ENCODE measurements at places on chromosomes 7 and 10.

DNA sequence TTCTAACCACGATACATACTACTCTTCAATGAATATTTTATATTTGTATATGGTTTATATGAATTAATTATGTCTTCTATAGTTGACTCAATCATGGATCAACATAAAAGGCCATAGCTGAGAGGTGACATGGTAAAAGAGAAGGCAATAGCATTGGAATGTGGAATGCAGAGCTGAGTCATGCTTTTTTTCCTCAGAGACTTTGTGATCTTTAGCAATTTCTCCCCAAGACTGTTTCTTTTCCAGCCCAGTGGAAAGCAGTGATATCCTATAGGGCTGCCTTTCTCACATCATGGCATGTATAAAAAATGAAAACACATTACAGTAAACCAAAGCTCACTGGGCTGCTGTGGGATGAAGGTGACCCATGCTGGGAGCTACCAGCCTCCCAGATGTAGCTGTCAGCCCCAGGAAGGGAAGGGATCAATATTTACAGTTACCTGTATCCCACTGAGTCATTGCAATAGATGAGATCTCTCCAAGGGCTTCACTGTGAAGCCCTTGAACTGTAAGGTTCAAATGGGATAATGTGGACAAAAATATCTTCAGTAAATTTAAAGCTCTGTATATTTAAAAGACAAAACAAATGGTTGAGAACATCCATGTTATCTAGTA lies 30.2 kb downstream of the SLC39A12 start:
- peak; percentile 96 for DNase-seq

DNA sequence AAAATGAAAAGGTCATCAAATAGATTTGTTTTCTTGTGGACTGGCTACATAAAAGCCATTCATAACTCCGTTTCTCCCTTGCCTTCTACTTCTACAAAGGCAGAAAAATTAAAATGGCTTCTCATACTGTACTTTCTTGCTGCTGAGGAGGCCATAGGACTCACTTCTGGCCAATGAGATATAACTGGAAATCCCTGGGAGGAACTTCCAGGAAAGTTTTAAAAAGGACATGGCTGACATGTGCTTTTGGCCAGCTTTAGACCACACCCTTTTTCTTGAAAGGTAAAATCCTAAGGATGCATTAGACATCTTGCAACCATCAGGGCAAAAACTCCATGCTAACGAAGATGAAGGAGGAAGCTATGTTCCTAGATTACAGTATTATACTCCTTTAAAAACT lies 58.5 kb downstream of the PDZD8 start:
- no peak for DNase-seq

DNA sequence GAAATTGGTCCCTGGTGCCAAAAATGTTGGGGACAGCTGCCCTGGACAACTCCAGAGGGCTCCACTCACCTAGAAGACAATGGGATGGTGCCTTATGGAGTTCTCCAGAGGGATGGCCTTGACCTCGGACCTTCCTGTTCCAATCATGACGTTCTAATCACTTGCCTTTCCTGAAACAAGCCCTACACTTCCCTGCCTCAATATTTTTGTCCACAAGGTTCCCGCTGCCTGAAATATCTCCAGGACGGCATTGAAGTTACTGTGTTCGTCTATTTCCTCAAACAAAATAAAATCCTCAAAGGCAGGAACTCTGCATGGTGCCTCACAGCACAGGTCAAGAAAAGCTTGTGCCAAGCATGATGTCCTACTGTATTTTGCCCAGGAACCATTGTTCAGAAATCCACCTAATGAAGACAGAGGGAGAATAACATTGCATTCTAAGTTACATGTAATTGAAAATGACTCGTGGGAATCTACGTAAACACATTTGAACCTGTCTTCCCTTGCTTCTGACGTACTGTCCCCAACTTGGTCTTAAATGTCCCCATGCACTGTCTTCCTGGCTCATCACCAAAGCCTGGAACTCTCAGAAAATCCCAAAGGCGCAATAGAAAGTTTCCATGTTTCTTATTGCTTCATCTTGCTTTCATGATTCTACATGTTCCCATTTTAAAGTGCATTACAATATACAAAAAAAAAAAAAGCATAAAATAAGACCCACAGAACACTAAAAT lies 342.3 kb upstream of the NRP1 start:
- DNase-seq = no peak

GRCh38 chr10:118544401-118544948 lies 51.0 kb downstream of the PRLHR start:
- no peak for DNase-seq

GRCh38 chr7:80907141-80907601 lies 11.7 kb downstream of the SEMA3C start:
- peak; percentile 43 for DNase-seq

DNA sequence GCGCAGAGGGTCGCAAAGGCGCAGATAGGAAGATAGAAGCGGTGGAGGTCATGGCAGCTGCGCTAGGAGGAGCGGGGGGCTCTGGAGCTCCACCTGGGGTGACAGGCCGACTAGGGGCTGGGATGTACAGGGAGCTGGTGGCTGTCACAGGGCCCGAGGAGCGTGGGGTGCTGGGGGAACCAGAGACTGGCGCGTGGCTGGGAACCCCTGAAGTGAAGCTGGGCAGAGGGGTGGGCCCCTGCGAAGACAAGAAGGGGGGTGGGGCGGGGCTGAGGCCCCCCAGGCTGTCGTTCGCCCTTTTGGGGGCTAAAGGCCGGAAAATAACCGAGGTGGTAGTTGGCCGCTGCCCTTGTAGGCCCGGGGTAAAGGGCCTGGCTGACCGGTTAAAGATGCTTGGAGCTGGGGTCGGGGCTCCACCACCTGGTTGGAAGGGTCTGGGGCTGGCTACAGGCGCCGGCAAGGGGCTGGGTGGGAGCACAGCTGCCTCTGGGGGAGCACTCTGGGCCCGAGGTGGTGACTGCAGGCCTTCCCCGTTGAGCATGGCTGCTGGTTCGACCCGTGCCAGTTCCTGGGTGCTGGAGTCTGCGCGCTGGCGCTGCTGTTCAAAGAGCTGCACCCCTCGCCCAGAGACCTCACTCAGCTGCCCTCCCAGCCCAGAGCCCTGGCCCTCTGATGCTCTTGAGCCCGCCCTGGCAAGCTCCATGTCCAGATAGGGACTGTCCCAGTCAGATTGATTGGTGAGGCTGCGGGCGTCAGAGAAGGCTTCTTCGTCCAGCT lies 6.8 kb upstream of the MYOZ1 start:
- no peak for DNase-seq

- DNase-seq = no peak
Measured at GRCh38 chr7:150412016-150412415, 32.9 kb downstream of the ZNF775 start.

DNA sequence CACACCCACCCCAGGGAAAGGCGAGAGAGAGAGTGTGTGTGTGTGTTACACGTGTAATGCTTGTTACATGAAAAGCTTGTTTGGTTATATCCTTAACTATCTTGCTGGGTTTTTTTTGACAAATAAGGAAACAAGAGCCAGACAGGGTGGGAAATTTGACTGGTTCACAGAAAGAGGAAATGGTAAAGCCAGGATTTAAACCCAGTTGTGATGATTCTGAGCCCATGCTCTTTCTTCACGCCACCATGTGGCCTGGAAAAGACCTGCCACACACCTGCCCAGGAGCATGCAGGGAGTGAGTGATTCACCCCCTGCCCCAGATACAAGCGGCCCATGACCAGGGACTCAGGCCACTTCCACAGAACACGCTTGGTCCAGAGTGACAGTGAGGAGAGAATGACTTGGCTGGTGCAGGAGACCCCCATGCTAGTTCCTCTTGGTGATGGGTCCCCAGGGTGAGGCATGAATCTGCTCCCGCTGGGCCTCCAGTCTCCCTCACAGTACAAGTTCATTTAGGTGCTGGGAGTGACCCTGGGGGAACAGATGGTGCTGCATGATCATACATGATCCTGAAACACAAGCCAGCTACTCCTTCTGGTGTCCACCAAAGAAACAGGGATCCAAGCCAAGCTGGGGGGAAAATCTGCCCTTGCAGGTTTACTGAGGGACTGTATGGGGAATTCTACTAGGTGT lies 21.0 kb upstream of the EIF5AL1 start:
- no peak for DNase-seq

DNA sequence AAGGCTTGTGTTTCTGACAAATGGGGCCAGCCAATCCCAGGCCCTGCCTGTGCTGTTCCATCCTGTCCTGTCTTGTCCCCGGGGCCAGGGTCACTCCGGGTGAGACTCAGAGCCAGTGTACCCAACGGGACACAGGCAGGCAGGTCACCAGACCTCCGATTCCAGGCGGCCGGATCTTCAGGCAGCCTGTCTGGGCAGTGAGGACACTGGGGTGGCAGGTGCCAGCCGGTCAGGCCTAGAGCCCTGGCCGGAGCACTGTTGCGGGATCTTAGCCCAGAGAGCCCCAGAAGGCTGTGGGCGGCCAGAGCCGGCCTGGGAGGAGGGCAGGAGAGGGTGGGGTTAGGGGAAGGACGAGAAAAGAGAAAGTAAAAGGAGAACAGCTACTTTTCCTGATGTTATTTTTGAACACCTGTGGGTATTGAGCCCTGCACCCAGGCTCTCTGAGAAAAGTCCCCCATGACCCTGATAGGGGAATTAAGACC lies 134.3 kb upstream of the TNRC18 start:
- DNase-seq = no peak

DNA sequence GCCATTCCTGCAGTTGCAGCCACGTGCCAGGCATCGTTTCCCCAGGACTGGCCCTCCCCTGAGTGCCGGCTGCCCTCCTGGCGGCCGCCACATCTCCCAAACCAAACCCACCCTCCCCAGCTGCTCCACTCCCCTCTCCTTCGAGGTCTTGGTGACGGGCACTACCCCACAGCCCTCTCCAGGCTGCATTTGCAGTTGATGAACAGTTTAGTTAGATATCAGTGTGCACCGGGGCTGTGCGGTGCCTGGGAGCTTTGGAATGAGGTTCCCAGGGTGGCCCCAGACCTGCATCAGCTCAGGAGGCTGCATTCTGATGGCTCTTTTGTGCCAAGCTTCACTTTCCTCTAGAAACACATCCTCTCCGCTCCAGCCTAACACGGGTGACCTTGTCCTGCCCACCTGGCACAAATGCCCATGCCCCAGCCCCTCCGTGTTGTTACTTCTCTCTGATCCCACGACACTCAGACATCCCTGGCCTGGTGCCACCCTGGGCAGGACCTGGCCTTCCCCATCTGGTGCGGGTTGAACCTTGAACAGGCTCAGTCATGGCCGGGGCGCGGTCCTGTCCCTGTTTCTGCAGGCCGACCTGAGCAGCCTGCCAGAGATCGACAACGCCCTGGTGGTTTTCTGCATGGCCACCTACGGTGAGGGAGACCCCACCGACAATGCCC lies 14.5 kb downstream of the TMEM120A start:
- no peak for DNase-seq

GRCh38 chr10:682931-683447 lies 6.5 kb downstream of the DIP2C start:
- no peak for DNase-seq

DNA sequence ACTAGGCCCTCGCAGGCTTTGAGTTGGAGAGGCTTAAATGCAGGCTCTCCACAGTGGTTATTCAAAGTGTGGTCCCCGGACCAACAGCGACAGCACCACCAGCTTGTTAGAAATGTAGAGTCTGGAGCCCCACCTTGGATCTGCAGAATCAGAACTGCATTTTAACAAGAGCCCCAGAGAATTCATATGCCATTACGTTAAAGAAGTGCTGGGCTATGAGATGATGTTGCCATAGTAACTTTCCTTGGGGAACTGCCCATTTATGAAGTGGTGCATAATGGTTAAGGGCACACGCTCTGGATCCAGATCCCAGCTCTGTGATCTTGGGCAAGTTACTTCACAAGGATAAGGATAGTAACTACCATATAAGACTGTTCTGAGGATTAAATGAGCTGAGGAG lies 48.9 kb downstream of the ZCCHC24 start:
- no peak for DNase-seq

GRCh38 chr10:94038024-94038423 lies 44.3 kb downstream of the PLCE1 start:
- peak; percentile 75 for DNase-seq

DNA sequence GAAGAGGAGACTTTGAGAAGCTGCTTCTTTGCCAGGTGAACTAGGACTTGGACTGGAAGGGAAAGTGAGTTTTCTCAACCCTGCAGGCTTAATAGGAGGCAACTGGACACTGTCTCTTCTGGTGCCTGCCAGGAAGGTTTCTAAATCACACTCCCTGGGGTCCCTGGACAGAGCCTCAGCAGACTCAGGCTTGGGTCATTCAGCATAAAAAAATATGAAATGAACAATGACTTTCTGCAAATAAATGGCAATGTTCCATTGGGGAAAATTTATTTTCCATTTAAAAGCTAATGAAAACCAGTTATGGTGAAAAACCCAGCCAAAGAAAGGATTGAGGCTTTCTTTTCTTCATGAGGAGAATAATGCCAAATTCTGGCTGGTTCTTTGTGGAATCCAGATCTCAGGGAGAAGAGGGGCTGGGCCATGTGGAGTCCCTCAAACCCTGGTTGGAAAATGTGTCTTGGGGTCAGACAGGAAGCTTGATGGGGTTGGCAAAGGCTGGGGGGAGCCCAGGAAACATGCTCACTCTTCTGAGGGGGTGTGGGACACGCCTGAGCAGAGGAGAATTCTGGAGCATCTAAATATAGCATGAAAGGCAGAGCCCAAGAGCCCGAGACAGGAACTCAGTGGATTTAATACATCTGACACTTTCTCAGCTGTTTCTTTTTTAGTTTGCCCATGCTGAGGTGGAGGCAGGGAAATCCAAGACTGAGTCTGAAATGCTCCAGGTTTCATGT lies 65.2 kb upstream of the EMX2 start:
- no peak for DNase-seq

GRCh38 chr10:43263551-43264343 lies 3.1 kb downstream of the RASGEF1A start:
- DNase-seq = no peak

- DNase-seq = no peak
Measured at GRCh38 chr7:52944921-52945320, 90.5 kb upstream of the POM121L12 start.

GRCh38 chr10:66828957-66829356 lies 96.9 kb upstream of the LRRTM3 start:
- no peak for DNase-seq

GRCh38 chr7:70178787-70179186 lies 580.5 kb downstream of the AUTS2 start:
- DNase-seq = peak; percentile 44

DNA sequence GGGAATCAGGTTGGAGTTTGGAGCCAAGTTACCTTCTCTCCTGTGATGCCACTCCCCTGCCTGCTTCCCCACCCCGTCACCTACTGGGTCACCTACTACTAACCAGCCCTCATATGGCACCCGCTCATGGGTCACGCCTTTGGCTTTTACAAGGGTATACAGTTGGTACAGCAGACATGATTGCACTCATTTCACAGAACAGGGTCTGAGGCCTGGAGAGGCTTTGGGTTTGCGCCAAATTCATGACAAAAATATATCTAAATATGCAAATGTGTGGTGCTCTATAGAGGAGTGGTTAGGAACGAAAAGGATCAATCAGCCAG lies 10.7 kb downstream of the CRYGN start:
- DNase-seq = no peak

GRCh38 chr7:76346097-76346496 lies 12.7 kb downstream of the YWHAG start:
- DNase-seq = no peak

Data from fibroblast of skin of scalp (primary cell).